Left kidney (tissue), 8 donors: ENCODE measurements at places on chromosomes 5 and 9. TPM values are rescaled to one million over a fixed set of nuclear protein-coding genes. Genes with fewer than 3 reads are reported as not detected.

Gene SPEF2
- 80.3 TPM for polyA plus RNA-seq

Gene BAAT
- polyA plus RNA-seq, result 0.47 TPM

Gene SLC6A3
- polyA plus RNA-seq, result 0.60 TPM

GRCh38 chr9:72473474-72474261 lies 47.7 kb upstream of the TMC1 start:
- DNase-seq, result no peak

GRCh38 chr5:177988989-177989625 lies 6.9 kb downstream of the PROP1 start:
- DNase-seq, result no peak

- DNase-seq, result no peak
These were observed 349.0 kb upstream of the MPDZ start for GRCh38 chr9:13628526-13628925.

GRCh38 chr5:106174903-106175302 lies 1495.8 kb downstream of the EFNA5 start:
- DNase-seq, result no peak

- DNase-seq, result no peak
These were observed 29.5 kb upstream of the SARDH start for GRCh38 chr9:133767625-133768024.

DNA sequence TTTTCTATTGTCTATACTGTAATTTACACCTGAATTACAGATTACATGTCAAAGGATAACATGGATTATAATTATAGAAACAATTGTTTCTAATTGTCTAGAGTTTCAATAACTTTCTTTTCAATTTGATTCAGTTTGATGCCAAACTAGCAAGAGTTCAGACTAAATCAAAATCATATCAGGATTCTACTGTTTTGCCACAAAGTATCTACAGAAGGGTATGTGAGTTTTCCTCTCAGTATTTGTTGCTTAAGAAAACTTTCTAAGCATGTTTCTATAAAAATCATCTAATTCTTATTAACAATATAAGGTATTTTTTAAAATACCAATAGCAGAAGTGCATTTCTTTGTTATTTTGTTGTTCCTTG lies 12.5 kb downstream of the SELENOP start:
- no peak for DNase-seq

DNA sequence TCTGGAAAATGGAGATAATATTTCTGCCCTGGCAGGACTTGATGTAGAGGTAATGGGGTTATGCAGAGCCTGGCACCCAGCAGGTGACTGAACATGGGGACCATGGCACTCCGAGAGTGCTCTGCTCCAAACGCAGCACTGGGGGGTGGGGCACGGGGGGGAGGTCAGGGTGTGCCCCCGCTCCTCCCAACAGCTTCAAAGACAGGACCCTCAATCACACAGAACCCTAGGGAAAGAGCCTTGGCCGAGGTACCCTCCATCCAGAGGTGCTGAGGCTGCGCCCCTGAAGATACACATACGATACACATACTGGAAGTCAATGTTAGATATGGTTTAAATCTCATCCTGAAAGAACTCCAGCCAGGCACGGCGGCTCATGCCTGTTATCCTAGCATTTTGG lies 26.6 kb upstream of the CEP72 start:
- no peak for DNase-seq

GRCh38 chr9:96567203-96567700 lies 52.4 kb downstream of the CDC14B start:
- DNase-seq, result no peak

DNA sequence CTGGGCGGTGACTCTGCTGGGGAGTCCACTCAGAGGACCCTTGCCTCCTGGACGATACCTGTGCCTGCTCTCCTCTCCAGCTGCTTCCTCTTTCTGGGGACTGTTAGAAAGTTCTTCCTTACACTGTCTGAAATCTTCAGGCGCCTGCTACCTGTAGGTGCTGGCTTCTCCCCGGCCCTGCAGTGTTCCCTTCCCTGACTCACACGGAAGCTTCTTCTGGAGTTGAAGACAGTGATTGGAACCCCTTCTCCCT lies 562 bp downstream of the GSN start:
- DNase-seq, result no peak

DNA sequence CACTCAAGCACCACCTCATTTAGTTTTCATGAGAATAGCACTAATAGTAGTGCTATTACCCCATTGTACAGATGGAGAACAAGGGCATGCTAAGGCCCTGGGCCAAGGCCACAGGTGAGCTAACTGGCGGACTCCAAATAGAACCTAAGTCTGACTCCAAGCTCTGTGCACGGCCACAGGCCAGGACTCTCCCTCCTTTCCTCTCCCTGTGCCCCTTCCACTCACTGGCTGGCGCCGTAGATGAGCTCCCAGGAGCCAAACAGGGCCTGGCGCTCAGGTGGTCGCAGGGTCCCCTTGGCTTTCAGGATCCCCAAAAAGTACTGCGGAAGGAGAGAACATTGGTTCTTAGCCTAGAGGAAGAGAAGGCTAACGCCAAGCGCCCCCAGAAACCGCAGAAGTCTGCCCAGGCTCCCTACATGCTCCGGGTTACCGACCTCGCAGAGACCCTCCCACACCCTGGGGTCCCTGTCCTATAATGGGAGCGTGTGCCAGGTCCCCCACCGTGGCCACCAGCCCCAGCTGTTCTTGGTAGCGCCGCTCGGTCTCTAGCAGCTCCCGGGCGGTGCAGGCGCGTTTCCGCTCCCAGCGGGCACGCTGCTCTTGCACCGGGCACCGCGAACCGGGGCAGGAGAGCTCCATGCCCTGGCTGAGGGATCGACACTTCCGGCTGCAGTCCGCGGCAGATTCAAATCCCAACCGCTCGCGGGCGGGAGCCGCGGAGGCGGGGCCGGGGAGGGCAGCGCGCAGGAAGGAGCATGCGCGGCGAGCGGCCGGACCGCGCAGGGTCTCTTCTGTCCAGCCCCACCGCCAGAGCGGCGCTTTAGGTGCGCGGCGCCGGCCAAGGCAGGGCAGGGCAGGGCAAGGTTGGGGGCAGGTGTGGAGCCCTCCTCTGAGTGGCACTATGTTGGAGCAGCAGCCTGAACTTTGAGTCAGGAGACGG lies at the start of gene ARHGEF39:
Gene ARHGEF39 (minus strand): TSS at position 665 of the 940 bp plus-strand sequence. CDS start 26 bp downstream, at position 639.
- peak; percentile 83 for DNase-seq

DNA sequence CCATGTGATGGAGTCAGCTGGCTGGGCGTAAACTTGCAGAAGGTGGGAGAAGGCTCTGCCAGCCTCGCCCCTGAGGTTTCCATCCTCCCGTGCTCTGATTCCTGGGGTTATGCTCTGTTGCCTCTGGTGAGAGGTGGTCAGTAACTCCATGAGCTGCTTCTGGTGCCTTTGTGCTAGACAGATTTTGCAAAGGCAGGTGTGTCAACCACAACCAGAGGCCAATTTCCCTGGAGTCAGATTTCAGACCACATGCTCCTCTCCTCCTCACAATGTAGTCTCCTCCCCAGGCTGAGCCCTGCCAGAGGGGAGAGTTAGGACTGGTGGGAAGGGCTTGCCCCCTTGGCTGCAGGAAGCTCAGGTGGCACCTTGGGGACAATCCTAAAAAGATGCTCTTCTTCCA lies 38.8 kb upstream of the TENT4A start:
- no peak for DNase-seq

DNA sequence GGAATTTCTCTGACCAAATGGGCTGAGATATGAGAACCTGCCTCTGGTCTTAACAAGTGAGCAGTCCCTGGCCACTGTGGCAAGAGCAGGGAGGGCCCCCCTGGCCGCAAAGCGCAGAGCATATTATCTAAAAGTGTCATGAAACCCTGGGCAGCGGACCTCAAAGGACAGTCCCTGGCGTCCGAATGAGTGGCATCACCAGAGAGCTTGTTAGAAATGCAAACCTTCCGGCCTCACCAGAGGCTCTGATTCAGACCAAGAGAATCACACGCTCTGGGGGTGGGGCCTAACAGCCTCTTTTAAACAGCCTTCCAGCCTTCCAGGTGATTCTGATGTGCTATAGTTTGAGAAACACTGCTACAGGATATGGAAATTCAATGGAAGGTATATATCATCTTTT lies 10.9 kb downstream of the PTPN3 start:
- DNase-seq, result no peak
